Mucosa of gallbladder (tissue), 1 donor: ENCODE measurements at places on chromosomes 2 and 18. TPM values are rescaled to one million over a fixed set of nuclear protein-coding genes. Genes with fewer than 3 reads are reported as not detected.
A peak's percentile ranks its signal among the peaks of the same experiment; 100 is the strongest.

LIMS3 gene
- 3.1 TPM for total RNA-seq

DNA sequence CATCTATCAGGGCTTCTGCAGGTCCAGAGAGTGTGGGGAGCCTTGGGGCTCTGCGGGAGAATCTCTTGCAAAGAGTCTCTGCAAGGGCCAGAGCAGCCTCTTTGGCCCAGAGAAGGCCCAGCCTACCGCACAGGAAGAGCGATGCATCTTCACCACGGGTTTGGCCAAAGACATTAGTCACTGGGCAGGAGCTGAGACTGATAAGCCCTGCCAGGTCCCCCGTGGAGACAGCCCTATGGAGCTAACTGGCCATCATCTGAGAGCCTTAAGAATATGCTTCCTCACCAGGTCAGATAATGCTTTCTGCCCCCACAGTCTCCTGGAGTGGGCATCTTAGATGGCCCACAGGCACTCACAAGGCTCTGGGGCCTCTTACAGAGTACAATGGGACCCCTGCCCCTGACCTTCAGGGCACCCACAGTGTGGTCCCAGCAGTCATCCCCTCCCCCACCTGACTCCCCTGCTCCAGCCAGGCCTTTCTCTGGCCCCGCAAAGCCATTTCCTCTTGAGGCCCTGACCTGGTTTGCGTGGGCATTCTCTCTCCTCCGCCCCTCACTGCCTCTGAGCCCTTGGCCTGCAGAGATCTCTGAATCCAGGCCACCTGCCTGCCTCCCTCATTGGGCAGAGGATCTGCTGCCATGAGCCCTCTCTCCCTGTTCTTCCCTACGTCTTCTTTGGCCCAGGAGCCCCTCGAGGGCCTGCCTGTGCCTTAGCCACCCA lies 31.9 kb upstream of the MAPRE3 start:
- DNase-seq: no peak

- DNase-seq: no peak
Observed at GRCh38 chr18:49935215-49935614, 121.9 kb upstream of the ACAA2 start.

- no peak for DNase-seq
Observed at GRCh38 chr2:98935777-98936352, at the start of gene CRACDL. CRACDL (minus strand) TSS chr2:98936225; CDS start chr2:98846800, 89,425 bp downstream.

- DNase-seq: no peak
Observed at GRCh38 chr2:149652926-149653325, 65.4 kb upstream of the MMADHC start.

GRCh38 chr18:61666876-61667590 lies 225.8 kb downstream of the RNF152 start:
- DNase-seq: no peak

DNA sequence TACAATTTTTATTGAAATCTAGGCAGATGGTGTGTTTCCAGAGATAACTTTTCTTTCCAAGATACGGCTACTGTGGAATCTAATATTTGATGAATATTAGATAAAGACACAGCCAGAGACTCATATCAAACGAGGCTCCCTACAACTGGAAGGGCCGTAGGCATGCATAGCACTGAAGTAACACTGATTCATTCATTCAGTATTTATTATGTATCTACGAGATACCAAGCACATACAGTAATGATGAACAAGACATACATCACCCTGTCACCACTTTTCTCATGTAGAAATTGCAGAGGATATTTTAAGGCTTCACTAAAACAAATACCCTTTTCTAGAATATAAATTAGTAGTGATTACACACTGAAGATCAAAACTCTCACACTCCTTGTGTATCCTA lies 74.5 kb downstream of the KCTD18 start:
- DNase-seq: no peak

DNA sequence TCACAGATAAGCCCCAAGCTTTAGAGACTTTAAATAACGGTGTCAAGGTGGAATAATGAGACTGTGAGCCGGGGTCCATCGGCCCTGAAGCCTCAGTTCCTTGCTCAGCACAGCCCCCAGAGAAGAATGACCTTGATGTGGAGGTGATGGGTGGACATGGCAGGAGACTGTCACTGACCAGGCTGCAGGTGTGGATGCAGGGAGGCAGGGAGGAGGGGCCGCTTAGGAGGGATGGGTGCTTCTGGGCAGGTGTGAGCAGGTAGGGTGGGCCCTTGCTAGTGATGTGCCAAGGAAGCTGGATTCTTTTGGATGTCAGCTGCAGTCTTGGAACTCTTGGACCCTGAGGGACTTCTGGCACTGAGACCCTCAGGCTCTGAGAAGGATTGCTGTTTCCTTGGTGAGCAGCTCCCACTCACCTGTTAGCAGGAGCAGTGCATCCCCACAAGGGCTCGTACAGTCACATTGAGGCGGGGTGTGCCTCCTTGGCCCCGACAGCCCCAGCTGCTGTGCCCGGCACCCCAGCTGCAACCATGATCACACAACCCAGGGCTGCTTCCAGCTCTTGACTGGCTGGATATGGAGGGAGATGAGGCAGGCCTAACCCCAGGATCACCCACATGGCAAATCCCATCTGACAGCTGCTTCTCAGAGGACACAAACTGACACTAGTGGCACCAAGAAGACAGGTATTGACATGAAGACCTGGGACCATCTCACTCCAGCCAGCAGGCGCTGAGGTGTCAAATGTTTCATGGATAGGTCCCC lies 209.8 kb upstream of the HDAC4 start:
- no peak for DNase-seq

DNA sequence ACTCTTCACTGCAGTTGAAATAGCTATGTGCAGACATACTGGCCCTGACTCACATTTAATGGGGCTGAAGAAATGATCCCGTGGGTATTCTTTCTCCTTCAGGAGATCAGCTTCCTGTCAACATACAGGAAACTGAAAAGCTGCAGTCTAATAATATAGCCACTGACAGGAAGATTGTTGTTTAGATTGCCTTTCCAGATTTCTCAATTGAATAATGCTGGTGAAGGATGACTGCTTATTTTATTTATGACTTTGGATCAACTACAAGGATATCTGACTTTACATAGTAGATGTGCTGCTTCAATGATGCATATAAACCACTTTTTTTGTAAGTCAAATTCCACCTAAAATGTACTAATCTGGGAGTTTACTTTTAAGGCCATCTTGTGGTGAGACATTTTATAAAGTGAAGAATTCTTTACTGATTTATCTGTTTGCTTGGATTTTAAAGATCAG lies 93.4 kb upstream of the MAP4K3 start:
- DNase-seq: no peak

SP3 gene
- total RNA-seq: 66.0 TPM

GRCh38 chr2:205902041-205902899 lies 183.7 kb downstream of the INO80D start:
- DNase-seq: peak; percentile 33

NRBP1 gene
- 90.1 TPM for total RNA-seq

DNA sequence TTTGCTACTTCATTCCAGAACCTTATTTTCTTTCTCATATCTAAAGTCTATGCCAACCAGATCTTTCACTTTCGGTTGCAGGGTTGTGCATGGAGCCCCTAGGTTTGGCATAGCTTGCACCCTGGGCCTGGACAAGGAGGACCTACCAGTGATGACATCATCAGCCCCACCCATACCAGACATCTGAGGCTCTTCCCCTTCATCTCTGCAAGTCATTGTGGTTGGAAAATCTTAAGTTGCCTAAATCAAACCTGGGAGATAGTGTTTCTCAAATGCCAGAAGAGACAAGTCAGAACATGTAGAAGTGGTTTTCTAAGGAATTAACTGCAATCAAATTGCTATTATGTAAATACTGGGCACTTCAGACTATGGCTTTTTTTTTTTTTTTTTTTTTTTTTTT lies 363.3 kb downstream of the ZNF516 start:
- DNase-seq: no peak
